ENCODE measurements at places on chromosomes 5 and 9.

DNA sequence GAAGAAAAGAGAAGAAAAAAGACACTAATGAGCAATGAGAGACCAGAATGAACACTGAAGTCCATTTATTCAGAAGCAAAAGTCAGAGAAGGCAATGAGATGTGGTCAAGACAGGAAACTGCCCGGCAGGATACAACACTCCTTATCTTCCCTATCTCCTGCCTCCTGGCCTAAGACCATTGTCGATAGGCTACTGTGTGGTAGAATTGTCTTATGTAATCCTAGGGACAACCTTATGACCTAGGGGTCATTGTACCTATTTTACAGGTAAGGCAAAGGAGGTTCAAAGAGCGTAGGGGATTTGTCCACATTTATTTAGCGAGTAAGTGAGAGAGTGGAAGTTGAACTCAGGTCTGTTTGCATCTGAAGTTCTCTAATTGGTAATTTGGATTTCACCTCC is 63.0 kb upstream of the PTPN3 start:
- no peak for DNase-seq

- DNase-seq = no peak
These were observed 28.0 kb upstream of the SH3RF2 start for GRCh38 chr5:145908206-145908960.

DNA sequence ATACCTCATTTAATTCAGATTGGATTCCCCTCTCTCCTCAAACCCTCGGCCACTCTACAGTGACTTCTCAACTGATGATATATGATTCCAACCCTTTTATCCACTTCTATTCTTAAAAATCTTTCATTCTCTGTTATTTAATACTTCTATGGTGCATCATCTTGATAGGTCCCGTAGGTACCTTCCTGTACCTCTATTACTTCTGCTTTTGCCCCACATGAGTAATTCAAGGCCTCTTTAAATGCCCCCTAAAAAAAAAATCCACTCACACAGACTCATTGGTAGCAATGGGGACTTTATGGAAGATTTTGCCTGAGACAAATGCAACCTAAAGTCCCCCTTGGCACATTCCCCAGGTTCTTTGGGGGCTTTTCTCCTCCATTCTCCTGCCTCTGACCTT is 54.3 kb downstream of the FAM81B start:
- DNase-seq = no peak

DNA sequence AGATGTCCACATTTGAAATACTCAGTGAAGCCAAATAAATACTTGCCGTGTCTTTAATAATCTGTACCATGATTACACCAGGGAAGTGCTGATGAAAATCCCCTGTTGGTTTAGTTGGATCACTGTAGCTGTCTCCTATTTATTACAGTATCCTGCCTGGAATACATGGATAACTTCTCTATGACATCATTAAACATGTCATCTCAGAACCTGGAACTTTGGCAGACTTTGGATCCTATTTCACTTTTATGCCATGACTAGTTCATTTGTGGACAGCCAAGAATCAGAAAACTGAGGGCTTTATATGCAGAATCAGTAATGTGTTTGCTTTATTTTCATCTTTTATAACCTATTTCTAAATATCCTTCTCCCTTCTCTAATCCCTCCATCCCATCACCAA is at the start of gene TXNDC8:
Gene TXNDC8 (minus strand): TSS at position 137 of the 400 bp plus-strand sequence.
- DNase-seq = no peak

DNA sequence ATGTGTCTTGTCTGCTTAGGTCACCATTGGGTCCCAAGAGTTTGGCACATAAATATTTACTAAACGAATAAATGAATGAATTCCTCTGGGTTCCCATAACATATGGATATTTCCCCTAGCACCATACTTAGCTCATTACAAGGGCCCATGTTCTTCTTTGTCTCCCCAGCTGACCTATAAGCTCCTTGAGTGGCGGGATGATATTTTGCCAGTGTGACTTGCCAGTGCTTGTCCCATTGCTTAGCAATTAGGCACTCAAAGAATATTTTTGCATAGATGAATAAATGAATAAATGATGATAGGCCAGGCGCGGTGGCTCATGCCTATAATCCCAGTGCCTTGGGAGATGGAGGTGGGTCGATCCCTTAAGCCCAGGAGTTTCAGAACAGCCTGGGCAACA is 16.9 kb upstream of the CTNNA1 start:
- DNase-seq = no peak

GRCh38 chr5:68292316-68292715 is 76.8 kb downstream of the PIK3R1 start:
- DNase-seq = no peak

GRCh38 chr9:82284758-82285157 is 296.2 kb downstream of the SPATA31D1 start:
- DNase-seq = no peak

DNA sequence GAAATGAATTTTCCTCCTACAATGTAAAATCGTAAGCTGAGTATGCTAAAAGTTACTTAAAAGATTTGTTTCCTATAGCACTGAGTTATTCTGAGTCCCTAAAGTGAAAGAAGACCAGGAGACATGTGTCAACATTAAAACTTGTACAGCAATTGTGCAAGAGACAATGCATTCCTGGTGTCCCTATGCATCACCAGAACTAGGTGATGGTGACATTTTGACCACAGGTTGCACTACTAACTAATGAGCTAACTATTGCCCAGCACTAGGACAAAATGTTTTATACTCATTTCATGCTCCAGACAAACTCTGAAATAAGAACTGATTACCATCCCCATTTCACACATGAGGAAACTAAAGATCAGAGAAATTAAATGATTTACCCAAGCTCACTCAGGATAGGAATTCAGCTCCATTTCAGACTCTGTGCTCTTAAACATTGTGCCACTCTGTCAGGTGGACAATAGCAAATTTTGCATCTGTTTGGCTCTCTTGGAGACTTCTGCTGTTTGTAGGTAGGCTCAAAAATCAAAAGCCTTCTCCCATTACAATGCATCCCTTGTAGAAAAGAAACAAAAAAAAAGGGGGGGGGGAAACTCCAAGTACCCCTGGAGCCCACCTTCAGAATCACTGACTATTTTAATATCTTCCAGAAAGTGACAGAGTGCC is 269.2 kb downstream of the ACTL7B start:
- DNase-seq = no peak

GRCh38 chr5:168770036-168770498 is 190.9 kb upstream of the PANK3 start:
- no peak for DNase-seq

GRCh38 chr9:105445203-105445881 is 2.5 kb upstream of the FSD1L start:
- DNase-seq = no peak

GRCh38 chr9:37392272-37392671 is 30.2 kb upstream of the GRHPR start:
- no peak for DNase-seq

DNA sequence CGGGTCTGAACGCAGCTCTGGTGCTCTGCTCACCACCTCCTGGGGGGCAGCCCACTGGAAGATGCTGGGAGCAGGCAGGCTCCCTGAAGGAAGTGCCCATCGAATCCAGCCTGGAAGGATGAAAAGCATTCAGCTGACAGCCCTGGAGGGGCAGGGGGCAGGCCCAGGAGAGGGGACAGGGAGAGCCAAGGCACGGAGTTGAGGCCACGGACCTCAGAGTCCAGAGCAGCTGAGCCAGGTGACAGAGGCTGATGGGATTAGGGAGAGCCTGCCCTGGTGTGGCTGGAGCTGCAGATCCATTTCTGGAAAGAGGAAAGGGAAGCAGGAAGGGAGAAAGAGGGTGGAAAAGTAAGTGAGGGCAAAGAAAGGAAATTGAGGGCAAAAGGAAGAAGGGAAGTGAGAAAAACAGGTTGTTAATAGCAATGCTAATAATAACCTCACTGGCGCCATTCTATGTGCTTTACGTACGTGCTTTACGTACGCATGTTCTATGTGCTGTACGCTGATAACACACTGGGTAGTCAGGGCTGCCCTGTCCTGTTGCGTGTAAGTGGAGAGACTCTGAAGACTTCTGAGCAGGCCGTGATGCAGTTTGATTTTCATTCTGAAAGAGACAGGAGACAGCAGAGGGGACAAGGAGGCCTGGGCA is 52.6 kb downstream of the LMX1B start:
- DNase-seq = no peak

DNA sequence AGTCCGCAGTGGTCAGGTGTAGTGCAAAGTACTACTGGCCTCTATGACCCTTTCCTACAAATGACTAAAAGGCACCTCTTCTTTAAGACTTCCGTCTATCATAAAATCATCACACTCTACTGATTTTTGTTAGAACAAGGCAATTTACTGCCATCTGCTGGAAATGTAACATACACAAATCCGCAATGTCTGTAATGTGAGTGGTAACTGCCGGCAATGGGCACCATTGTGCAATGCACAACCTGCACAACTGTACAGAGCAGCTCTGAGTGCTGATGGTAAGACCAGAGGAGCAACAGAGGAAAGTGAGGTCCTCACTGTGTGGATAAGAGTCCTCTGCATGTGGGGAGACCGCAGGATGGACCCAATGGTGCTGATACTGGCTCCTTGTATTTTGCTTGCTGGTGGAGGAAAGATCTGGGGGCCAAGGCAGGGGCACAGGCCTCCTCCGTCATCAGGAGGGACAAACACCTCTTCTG is 103.7 kb downstream of the ATPSCKMT start:
- DNase-seq = no peak

- DNase-seq = no peak
These were observed 34.2 kb downstream of the IPPK start for GRCh38 chr9:92635760-92636159.

DNA sequence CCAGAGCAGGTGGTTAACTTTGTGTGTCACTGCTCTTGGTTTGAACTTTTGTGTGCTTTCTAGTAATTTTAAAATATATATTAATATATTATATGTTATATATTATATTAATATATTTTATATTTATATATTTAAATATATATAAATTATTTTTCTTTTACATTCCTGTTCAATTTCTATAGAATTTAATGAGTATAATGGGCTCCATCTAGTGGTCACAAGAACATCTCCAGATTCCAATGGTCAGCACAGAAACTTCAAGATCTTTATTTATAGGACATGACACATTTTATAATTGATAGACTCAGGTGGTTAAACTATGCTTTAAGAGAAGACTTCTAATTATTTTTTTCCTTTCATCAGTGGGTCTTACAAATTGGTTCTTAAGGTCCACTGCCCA is 39.1 kb downstream of the COL23A1 start:
- no peak for DNase-seq

DNA sequence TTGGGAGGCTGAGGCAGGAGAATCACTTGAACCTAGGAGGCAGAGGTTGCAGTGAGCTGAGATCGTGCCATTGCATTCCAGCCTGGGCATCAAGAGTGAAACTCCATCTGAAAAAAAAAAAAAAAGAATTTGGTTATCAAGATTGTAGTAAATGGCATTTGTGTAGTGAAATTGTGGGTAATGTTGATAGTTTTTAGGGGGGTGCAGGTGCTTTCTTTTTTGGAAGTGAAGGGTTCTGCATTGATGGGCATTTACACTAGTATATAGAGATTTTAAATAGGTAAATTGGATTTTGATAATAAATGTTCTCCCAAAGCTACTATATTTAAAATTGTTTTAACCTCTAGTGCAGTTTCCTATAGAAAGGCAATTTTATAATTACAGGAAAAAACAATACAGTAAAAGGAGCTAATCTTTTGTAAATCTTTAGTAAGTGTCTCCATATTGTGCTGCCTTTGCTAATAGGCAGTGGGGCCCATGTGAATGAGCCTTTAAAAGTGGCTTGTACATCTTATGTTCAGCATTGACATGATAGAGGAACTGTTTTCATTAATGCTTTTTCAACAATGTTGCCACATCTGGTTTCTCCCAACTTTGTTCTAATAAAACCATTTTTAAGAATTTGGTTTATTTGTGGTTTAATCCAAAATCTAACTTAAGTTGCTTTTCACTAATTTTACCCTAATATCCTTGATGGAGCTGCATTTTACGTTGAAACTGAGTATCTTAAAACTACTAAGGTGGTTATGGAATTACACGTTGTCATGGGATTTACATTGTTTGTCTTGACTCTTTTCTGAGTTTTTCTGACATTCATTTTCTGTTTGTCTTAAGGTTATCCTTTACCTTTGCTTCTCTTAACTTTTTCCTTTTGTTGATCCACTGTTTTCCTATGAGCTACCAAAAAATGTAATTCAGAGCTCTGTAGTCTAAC is 11.1 kb downstream of the MATR3 start:
- no peak for DNase-seq

- no peak for DNase-seq
These were observed 62.2 kb downstream of the IPPK start for GRCh38 chr9:92607773-92608172.

DNA sequence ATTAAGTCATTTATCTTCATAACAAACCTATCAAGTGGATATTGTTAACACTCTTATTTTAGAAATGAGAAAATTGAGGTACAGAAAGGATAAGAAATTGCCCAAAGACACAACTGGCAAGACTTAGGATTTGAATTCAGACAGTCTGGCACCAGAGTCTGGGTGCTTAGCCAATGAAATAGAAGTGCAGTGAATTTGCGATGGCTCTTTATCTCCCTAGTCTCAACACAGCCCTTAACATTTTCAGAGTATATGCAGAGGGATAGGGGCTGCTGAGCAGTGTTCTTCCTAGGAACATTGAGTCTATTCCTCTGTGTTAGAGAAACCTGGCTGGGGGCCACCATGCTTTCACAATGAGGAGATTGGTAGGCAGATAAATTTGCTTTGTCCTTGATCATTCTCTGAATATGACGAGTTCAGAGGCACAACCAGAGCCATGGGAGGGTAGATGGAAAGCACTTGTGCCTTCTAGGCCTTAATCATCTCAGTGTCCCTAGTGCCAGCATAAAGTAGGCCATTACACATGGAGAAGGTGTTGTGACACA is 6.1 kb upstream of the FSD1L start:
- no peak for DNase-seq

DNA sequence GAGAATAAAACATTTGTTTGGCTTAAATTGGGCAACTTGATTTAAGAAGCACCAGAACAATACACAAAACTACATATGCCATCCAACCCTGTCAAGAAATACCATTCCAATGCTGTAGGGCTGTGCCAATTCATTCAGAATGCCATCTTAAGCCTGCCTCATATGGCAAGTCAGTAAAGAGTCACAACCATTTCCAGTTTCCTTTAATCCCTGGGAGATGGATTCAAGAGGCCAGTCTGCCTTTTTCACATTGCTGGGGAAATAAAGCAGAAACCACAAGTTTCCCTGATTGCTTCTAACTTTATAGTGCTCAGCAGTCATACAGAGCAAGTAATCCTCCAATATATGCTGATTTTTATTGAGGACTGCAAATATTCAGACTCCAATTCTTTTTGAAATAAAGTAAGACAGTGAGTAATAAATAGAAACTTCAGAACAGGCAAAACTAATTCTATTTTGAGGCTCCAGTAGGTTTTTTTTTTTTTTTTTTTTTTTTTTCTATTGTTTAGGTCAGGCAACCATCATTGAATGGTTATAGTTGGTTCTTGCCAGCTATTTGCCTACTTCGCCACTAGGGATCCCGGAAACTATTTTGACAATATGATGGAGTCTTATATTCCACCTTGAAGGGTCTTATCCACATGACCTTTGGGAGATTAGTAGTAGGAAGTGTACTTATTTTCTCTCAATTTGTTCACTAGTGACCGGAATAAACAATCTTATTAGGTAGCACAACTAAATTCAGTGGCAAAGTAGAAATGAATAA is 400.9 kb upstream of the MEF2C start:
- no peak for DNase-seq

GRCh38 chr5:118450554-118451332 is 537.6 kb downstream of the DTWD2 start:
- DNase-seq = no peak
